Activated CD4-positive, alpha-beta memory T cell treated with anti-CD3 and anti-CD28 coated beads for 36 hours (primary cell): ENCODE measurements at places on chromosomes 1 and 21. TPM values are rescaled to one million over a fixed set of nuclear protein-coding genes. Genes with fewer than 3 reads are reported as not detected.

PKP1 gene
- not detected for total RNA-seq

MAN1C1 gene
- total RNA-seq, result 4.6 TPM

FAM163A gene
- not detected for total RNA-seq

KMO gene
- not detected for total RNA-seq

CCDC181 gene
- total RNA-seq, result not detected

DNASE2B gene
- total RNA-seq, result not detected
